ENCODE measurements at places on chromosomes 1 and 21.

- DNase-seq, result no peak
Observed at GRCh38 chr1:25110485-25110884, 121.8 kb downstream of the SYF2 start.

DNA sequence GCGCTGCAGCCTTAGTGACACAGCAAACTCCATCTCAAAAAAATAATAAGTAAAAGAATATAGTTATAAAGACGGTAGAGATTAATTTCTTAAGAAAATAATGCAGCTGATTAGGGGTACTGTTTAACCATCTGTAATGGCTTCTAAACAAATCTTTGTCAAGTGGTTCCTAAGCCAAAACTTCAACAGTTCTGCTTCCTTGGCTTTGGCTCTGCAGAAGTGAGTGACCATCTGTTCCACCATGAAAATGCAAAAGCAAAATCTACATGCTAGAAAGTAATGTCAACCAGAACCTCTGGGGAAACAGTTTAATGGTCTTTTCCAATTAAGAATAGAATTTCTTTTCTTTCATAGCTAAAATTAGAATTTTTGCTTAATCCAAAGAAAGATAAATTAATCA, 8.3 kb upstream of the SH2D5 start:
- no peak for DNase-seq

- DNase-seq, result no peak
Observed at GRCh38 chr1:107344836-107345235, 204.0 kb downstream of the NTNG1 start.

GRCh38 chr1:81053826-81054225, 746.9 kb upstream of the ADGRL2 start:
- no peak for DNase-seq

DNA sequence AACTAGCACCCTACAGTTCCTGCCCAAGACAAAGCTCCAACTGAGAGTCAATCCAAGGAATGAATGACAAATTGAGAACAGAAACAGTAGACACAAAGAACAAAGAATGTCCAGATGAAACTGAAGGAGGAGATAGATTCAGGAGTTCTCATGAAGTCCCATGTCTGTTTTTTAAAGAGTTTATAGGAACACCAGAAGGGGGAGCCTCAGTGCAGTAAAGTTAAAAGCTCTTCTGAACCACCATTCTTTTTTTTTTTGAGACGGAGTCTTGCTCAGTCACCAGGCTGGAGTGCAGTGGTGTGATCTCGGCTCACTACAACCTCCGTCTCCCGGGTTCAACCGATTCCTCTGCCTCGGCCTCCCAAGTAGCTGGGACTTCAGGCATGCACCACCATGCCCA, 323.6 kb downstream of the MRPL39 start:
- DNase-seq, result no peak

DNA sequence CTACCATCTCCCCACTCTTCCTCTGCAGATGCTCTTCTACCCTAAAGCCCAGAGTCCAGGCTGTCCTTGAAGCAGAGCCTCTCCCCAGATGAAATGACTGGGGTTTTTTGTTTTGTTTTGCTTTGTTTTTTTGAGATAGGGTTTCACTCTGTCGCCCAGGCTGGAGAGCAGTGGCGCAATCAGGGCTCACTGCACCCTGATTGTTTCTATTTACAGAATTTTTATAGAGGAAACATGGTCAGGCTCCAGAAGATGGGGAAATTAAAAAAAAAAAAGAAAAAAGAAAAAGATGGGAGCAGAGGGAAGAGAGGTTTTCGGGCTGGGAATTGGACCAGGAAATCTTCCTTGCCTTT, 43.7 kb upstream of the ZNF281 start:
- DNase-seq, result no peak

DNA sequence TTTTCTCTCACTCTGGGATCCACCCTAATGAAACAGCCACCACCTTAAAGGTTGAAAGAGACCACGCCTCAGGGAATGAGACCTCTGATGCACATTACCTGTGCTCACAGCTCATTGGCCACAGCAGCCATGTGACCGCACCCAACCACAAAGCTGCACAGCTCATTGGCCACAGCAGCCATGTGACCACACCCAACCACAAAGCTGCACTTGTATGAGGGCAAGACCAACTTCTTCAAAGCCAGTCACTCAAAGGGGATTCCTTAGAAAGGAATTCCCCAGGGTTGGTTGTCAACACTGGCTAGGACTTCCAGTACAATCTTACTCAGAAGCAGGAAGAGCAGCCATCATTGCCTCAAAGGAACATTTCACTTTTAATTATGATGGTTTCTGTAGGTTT, 43.6 kb upstream of the PDE9A start:
- DNase-seq, result peak; percentile 49

- no peak for DNase-seq
Observed at GRCh38 chr1:239897458-239897857, 194.2 kb upstream of the FMN2 start.

GRCh38 chr1:54804471-54805132, 3.5 kb upstream of the TTC22 start:
- DNase-seq, result peak; percentile 53

GRCh38 chr1:77686796-77687518, 4.5 kb upstream of the ZZZ3 start:
- no peak for DNase-seq

DNA sequence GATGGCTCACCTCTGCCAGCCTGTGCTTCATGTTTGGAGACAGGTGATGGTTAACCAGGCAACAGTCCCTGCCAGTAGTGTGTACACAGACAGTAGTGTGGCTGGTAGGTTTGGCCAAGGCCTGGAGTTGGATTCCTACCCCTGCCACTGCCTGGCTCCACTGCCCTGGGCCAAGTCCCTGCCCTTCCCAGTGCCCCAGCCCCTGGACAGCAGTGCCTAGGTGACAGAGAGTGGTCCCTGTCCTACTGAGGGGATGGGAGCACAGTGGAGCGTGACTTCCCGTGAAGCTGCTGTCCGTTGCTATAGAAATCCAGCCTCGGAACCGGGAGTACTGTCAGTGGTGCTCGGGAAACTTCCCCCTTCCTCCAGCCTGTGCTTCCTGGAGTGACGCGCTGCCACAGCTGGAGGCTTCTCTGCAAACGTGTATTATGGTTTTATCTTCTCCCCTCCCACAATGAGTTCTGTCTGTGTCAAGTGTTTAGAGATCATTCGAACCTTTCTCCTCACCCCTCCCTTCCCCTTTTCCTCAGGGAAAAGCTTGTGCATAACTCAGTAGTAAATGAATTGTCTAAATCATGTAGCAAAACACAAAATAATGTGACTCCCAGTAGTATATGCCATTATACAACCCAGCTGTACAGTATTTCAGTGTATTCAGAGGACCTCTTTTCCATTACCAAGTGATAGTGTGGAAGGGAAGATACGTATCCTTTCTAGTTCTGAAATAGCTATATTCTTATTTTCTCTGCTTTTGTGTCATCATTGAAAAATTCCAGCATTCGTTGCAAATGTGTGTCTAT, 73.4 kb downstream of the GALNT2 start:
- no peak for DNase-seq

- peak; percentile 69 for DNase-seq
Observed at GRCh38 chr21:29187944-29188343, 57.5 kb downstream of the MAP3K7CL start.

GRCh38 chr1:153883223-153883622, 39.5 kb downstream of the GATAD2B start:
- DNase-seq, result no peak

DNA sequence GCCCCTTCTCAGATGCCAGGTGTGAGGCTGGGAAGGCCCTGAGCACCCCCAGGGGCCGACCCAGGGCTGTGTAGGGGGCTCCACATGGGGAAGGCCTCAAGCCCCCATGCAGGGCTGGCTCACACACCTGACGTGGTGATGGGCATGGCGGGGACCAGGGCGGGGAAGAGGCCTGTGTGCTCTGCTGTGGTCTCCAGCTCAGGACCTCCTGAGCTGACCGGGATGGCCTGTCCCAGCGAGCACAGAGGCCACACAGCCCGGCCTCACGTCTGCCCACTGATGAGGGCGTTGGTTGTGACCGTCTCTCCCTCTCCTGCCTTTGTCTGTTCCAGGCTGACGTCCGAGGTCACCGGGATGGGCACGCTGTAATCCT, 40.2 kb upstream of the COL6A1 start:
- no peak for DNase-seq

DNA sequence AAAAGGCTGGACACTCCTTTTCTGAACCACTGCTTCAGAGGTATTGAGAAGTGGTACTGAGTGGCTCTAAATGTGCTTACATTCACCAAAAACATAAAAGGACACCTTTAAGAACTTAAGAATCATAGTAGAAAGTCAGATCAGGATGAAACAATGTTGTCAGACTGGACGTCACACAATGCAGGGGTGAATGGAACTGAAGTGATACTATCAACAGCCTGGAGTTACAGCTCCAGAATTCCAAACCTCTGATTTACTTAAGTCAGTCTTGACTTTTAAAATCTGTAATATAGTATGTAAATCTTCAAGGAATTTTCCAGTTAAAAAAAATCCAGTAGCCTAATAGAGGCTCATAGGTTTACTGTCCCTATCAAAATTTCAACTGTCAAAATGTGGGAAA, 19.3 kb downstream of the ELK4 start:
- DNase-seq, result no peak

DNA sequence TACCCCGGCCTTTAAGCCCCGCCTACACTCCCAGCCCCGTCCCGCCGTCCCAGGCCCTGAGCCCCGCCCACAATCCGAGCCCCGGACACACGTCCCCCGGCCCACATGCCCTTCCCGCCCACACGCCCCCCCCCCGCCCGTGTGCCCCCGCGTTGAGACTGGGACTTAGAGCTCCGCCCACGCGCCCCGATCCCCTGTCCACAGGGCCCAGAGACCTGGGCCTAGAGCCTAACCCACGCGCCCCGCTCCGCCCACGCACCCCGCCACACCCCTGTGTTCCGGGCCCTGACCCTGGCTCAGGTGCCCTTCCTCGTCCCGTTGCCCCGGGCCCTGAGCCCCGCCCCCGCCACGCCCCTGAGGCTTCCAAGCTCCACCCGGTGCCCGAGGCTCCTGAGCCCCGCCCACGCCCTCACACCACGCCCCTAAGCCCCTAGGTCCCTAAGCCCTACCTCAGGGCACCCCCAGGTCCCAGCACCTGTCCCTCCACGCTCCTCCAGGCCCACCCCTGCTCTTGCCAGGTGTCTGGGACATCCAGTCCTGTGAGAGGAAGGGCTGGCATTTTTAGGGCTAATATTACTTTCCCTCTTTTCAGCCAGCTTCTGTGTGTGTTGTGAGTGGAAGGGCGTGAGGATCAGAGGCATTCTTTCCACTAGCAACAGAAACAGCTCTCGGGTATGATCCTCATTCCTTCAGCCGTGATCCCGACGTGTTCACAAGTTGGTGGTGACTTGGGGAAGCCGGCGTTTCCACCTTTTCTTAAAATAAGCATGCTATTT, 552 bp upstream of the GPR157 start:
- peak; percentile 81 for DNase-seq

DNA sequence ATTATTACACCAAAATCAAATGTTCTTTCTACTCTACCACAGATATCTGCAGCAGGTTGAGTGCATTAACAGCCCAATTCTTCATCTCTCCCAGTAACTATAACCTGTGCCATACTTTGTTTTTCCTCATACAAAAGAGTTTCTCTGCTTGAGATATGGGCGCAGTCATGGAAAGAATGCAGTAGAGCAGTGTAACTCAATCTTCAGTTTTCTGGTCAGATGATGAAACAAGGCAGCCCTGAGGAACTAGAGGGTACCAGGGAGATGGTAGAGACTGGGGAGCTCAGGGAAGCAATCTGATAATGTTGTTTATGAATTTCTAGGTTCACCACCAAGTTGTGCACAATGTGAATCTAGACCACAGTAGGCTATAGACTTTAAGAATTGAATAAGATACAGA, 39.6 kb downstream of the ASPM start:
- DNase-seq, result no peak

DNA sequence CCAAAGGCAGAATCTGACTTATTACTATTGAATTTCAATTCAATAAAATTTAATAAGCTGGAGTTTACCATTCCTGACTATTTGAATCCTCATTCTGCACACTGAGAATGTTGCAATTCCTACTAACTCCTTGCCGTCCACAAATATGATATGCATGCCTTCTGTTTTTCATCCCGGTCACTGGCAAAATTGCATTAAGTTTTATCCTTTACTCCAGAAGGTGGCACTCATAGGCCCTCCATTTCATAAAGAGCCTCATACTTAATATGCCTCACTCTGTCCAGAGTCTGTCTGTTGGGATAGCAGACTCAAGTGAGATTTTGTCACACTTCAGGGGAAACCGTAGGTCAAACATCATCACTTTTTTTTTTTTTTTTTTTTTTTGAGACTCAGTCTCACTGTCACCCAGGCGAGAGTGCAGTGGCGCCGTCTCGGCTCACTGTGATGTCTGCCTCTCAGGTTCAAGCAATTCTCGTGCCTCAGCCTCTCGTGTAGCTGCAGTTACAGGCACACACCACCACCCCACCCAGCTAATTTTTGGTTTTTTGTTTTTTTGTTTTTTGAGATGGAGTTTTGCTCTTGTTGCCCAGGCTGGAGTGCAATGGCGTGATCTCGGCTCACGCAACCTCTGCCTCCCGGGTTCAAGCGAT, 27.3 kb downstream of the F11R start:
- DNase-seq, result no peak

- no peak for DNase-seq
Observed at GRCh38 chr1:183097438-183098051, 74.3 kb downstream of the LAMC1 start.

- DNase-seq, result no peak
Observed at GRCh38 chr1:67162954-67163353, 3.3 kb upstream of the IL23R start.

- no peak for DNase-seq
Observed at GRCh38 chr1:50197216-50197615, 88.5 kb downstream of the ELAVL4 start.

DNA sequence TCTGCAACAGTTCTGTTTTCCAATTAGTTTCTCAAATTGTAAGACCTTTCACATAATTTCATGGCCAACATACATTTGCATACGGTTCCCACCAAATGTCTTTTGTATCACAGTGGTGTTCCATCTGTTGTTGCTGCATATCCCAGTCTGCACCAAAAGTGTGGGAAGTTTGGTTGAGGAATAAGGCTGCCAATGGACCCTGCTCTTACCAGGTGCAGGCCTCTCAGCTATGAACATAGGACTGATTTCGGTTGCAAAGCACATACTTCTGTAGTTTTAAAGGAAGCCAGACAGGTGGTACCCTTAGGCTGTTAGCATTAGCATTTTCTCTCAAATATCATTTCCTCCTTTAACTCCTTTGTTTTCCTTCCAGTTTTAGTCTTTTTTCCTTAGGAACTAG, 33.8 kb downstream of the ADGRL4 start:
- DNase-seq, result no peak

DNA sequence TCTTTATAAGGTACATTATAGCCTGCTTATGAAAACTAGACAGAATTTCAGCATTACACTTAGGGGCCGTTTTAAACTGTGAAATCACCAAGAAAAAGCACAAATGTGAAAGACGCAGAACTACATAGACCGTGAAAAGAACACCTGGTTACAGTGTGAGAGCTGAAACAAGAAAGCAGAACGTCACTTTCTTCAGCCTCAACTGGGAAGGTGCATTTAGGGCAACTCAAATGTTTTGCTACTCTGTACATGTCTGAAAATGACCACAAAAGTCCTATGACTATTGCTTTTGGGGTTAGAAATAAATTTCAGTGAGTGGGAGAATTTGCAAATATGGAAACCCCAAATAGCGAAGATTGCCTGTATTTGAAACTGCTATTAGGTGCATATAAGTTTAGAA, 268.7 kb downstream of the OLFM3 start:
- no peak for DNase-seq

Data from lower leg skin (tissue), 4 donors.